ENCODE measurements at places on chromosomes 12 and 14.
A peak's percentile ranks its signal among the peaks of the same experiment; 100 is the strongest.

DNA sequence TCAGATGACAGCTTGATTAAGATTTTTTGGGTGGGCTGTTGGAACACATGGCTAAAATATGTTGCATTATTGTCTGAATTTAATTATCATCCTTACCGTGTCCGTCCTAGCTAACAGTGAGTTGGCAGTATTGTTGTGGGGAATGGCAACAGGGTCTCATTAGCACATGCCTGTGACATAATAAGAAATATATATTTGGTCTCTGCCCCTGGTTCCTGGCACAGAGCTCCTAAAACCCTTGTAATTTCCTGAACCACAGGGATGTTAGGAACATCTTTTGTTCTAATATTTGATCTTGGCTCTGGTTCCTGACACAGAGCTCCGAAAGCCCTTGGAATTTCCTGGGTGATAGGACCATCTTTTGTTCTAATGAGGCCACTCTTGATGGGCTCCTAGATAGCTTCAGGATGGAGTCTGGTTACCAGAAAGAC lies 76.0 kb downstream of the SYNE2 start:
- DNase-seq: no peak

DNA sequence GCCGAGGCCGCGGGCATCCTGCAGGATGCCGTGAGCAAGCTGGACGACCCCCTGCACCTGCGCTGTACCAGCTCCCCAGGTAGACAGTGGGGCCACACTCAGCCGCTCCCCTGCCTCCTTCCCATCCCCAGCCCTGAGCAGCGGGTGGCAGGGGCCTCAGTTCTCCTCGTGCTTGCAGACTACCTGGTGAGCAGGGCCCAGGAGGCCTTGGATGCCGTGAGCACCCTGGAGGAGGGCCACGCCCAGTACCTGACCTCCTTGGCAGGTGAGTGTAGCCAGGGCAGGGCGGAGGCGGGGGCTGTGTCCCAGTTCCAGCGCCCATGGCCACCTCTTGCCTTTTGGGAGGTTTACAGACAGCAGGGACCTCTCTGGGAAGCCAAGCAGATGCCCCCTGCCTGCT lies 22.9 kb downstream of the HIP1R start:
- no peak for DNase-seq

- DNase-seq: no peak
Observed at GRCh38 chr14:69772082-69773017, 5.4 kb downstream of the SRSF5 start.

- peak; percentile 31 for DNase-seq
Observed at GRCh38 chr12:62191491-62192179, 68.6 kb upstream of the USP15 start.

DNA sequence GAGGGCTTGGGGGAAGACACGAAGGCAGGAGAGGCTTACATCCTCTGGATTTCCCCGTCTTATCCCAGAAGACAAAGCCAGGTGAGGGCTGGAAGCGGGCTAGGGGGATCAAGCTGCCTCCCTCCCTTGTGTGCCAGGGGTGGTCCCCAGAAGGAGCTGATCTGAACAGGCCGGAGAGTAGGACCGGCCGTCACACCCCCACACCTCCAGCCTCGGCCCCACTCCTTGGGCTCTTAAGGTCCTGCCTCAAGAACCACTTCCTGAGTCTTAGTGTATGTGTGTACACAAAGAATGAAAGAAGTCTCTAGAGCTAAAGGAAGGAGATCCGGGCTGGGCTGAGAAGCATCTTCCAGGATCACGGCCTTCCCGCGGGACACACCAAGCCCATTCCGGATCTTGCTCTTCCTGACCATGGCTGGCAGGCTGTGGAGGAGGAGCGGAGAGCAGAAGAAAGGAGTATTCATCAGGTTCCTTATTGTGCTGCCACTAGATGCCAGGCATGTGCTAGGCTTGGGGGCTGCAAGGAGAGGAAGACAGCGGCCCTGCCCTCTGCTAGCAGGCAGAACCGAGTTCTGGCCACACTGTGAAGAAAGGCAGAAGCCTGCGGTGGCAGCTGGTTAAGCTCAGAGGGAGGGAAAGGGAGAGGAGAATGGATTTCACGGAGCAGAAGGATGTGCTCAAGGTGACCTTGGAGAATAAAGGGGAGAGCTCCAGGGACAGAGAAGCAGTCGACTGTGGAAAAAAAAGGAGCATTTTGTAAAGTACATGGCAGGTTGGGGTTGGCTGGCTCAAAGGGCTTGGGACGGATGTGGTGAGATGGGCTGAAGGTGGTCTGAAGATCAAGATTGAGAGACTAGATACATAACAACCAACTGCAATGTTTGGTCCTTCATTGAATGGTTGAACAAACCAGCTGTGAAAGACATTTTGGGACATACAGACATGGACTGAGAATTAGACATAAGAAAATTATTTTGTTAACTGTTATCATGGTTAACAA lies 1.3 kb upstream of the CD63 start:
- DNase-seq: no peak

DNA sequence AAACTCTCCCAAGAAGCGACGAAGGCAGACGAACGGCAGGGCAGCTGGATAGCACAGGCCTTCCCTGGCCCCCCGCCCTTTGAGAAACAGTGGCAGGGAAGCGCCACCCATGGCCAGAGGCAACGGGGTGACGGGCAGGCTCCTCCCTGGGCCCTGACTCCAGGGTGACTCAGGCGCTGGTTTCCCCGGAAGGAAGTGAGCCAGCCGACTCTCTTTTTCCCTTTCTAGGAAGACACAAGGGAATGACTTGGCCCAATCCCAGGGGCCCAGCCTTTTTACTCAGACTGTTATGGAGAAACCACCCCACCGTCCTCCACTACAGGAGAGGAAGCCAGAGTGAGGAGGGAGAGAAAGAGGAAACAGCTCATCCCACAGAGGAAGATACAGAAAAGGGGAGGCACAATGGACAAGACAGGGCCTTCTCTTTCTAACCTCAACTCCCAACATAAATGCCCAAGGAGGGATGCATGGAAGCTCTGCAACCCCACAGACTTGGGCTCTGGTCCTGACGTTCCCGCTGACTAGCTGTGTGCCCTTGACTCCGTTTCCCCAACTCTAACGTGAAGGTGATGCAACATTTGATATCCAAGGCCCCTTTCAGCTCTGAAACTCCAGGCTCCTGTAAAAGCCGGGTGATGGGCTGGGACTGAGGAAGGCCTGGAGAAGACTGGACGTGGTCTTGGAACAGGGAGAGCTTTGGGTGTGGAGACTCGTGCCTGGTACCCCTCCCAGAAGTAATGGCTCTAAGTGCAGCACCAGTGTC lies 27.9 kb downstream of the ACTN1 start:
- no peak for DNase-seq

- no peak for DNase-seq
Observed at GRCh38 chr12:49885118-49885517, 18.6 kb downstream of the FAIM2 start.

DNA sequence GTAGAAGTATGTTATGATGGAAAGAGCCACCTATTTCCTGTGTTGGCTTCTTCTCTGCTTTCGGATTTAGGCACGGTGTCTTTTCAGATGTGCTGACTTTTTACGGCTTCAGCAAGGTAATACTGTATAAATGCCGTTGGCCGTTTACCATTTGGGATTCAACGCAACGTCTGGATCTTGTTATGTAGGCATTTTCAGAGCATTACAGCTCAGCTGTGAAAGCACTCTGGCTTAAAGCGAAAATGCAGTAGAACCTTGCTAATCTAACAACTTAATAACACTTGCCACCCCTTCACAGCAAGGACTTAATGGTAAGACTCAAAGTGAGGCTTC lies 229.9 kb downstream of the EFCAB11 start:
- no peak for DNase-seq

GRCh38 chr12:116037941-116038837 lies 239.3 kb downstream of the MED13L start:
- no peak for DNase-seq

GRCh38 chr12:30630076-30630978 lies 65.3 kb downstream of the IPO8 start:
- no peak for DNase-seq

DNA sequence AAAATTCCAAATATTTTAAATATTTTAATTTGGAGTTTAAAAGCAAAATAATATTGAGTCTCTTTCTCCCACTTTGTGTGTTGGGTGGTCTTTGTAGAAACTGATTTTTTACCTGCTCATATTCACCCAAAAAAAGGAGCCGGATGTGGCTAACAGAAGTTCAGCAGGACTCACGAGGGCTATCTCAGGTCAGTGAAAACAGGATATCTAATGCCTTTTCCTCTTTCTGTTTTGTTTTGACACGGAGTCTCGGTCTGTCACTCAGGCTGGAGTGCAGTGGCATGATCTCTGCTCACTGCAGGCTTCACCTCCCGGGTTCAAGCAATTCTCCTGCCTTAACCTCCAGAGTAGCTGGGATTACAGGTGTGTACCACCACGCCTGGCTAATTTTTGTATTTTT lies 30.8 kb downstream of the COA8 start:
- no peak for DNase-seq

DNA sequence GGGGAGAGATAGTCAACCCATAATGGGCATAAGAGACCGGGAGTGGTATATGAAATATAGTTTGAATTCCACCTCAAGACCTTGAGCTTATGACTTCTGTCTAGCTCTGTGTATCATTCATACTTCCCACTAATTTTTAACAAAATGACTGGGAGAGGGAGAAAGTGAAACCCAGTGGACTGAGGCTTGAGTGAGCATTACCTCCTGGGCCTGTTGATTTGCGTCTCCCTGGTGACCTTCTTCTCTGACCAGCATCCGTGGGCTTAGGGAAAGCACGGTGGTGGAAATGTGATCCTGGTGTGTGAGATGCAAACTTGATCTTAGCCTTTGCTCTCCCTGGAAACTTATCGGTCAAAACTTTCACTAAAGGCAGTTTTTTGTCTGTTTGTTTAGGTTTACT lies 207.9 kb upstream of the BCL2L14 start:
- no peak for DNase-seq

DNA sequence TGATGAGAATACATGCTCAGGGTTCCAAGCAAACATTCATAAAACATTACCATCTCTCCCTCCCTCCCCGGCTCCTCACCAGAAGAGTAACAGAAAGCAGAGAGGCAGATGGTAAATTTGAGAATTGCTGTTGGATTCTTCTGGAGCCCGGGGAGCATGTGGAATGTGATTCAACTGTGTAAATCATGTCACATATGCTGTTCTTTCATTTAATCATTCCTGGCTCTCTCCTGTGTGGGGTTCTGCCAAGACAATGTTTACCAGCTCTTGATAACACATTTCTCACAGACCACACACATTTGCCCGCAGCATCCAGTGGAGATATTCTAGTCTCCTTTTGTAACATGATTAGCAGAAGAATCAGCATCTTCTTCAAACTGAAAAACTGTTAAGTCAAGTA lies 23.4 kb upstream of the NR2C1 start:
- no peak for DNase-seq

DNA sequence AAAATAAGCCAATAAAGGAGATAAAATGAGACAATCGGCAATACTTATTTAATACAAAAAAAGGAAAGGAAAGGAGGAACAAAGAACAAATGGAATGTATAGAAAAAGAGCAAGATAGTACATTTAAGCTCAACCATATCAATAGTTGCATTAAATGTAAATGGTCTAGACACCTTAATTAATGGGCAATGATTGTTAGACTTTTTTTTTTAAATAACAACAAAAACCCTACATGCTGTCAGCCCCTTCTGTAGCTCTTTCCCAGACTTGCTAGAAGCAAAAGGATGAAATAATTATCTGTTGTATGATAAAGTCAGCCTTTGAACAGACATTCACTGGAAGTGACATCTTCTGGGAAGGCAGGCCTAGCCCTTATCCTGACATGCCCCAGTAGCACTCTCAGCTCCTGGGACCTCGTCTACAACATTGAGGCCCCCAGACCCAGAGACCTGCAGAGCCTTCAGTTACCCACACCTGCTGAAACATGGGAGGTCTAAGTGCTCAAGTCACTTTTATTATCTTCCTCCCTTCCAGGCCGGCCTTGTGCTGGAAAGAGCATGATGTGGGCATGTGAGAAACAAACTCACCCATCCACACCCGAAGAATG lies 13.4 kb downstream of the SIVA1 start:
- no peak for DNase-seq

- peak; percentile 53 for DNase-seq
Observed at GRCh38 chr14:71932229-71932981, at the start of gene RGS6. Gene RGS6, plus strand, starts transcription at chr14:71932429.

- no peak for DNase-seq
Observed at GRCh38 chr14:103127356-103127755, 4.1 kb downstream of the TNFAIP2 start.

GRCh38 chr14:38547961-38548490 lies 292.1 kb upstream of the CLEC14A start:
- DNase-seq: no peak

DNA sequence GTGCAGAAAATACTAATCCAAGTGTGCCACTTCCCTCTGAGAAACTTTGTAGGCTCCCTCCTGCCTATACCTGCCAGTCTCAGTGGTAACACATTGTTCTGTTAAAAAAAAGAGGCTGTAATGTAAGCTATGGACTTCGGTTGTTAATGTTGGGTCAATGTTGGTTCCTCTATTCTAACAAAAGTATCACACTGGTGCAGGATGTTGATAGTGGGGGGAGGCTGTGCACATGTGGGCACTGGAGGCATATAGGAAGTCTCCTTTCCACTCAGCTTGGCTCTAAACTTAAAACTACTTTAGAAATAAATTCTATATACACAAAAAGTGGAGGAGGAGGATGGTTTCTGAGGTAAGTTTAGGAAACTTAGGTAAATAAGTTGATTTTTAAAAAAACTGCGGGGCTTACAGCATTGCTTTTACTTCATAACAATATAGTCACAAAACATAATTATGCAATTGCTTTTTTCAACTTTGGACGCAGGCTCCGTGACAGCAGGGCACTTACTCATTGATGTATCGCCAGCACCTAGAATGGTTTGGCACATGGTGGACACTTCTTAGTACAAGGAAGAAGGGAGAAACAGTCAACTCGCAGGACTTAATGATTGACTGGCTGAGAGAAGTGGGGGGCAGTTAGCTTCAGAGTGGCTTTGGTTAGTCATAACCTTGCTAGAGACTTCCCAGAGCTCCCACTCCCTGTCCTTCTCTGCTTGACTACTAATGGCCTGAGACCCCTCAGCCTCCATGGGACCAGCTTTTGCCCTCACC lies 7.9 kb upstream of the NYNRIN start:
- no peak for DNase-seq

DNA sequence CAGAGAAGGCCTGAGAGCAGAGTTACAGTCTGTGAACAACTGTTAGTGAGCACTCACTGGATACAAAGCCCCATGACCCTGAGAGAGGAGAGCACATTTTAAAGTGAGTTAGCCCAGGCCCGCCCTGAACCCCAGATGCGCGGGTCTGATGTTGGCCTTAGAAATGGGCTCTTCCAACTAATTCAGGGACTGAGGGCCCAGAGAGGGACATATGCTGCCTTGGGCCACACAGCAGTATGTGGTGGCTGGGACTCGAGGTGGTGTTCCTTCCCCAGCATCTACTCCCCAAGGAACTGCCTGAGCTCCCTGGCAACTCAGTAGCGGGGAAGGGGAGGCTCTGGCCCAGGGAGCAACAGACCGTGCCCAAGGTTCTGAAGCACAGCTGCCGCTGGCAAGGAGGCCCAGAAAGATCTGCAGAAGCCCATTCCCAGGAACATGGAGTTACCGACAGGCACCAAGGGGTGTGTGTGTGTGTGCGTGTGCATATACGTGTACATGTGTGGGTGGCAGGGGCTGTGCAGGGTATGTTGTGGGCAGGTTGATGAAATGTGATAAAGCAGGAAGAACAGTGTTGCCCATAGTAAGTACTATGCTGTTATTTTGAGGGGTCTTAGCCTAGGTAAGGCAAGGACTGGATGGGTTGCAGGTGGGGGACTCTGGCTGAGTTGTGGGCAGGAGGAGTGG lies 40.5 kb downstream of the KRT80 start:
- no peak for DNase-seq

GRCh38 chr14:26191671-26192070 lies 406.2 kb downstream of the NOVA1 start:
- DNase-seq: no peak

- no peak for DNase-seq
Observed at GRCh38 chr12:24224401-24224800, 274.9 kb upstream of the SOX5 start.

- DNase-seq: no peak
Observed at GRCh38 chr12:22287101-22287500, 47.4 kb downstream of the ST8SIA1 start.
